DMS 273 treated with DMSO at 0.1 percent for 48 hours (cell line): ENCODE measurements at places on chromosomes 5 and 9.

DNA sequence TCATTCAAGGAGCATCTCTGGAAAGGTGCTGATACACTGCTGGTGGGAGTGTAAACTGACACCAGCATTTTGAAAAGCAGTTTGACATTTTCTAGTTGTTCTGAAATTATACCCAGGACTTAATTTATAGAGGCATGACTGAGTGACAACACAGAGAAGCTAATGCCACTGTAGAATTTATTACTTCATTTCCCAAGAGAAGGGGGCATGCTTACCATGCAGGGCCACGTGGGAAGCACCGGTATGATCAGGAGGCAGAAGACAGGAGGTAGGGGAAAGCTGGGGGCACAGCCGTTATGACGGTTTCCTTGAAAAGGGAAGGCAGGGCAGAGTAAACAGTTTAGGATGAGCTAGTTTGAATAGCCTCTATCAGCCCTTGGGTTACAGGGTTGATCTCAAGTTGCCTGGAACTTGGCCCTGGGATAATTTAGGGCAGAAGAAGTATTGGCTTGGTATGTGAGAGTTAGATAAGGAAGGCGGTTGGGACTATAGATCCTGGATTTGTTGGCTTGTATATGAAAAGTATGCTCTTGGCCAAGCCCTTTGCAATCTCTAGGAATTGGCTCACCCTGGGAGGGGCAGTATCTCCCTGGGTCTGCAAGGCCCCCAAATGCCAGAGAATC lies 305.7 kb downstream of the ENC1 start:
- no peak for DNase-seq

DNA sequence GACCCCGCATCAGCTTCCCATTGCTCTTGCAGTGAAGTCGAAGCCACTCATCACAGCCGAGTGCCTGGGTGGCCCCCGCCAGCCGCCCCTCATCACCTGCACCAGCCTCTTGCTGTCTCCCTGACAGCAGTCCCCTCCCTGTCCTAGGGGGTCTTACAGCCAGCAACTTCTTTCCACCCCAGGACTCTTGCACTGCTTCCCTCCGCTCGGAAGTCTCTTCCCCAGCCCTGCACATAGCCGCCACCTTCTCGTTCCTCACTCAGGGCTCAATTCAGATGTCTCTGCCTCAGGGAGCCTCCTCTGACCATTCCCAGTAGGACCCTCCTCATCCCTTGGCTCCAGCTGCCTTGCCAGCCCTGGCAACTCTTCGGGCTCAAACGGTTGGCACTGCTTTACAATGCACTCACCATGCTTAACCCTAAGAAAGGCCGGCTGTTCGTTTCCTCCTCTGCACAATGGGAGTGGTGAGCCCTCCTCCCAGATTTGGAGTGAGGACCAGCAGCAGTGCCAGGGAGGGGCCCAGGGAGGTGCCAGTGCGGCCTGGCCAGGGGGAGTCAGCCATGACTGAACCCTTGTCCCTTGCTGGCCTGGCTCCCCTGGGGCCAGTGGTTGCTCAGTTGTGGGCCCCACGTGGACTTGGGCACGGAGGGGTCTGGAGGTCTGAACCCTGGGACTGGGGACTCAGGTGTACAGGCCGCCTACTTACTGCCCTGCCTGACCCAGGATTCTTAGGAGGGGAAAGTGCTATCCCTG lies 6.1 kb downstream of the TCF7 start:
- no peak for DNase-seq

GRCh38 chr9:25726871-25727410 lies 48.7 kb upstream of the TUSC1 start:
- no peak for DNase-seq

DNA sequence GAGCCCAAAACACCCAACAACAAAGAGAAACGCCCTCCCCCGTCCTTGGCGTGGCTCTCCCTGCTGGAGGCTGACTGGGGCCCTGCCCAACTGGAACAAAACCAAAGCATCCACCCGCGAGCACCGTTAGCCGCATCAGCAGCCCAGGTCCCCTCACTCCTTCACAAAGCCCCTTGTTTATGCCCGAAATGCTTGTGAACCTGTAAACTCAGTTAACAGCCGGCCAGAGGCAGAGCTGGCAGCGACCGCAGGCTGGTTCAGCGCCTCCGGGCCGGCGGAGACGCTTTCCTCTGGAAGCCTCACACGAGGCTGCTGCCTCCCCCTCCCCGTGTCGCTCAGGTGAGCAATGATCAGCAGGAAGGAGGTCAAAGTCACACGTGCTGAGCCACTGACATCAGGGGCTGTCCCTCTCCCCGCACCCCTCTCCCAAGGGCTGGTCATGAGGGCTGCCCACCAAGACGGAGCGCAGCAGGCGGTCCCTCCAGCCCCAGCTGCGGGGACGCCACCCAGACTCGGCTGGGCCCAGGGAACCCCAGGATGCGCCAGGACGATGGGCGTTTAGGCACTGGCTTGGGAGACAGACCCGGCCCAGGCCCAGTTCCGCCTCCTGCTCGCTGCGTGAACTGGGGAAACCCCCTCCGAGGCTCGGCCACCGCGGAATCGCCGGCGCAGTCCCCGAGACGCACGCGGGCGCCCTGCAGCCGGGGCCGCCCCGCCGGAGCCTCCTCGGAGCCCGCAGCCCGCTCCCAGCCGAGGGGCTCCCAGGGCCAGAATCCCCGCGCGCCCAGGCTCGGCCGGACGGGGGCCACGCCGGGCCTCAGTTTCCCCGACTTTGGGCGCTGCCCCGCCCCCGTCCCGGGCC lies 563 bp downstream of the SNAPC4 start:
- no peak for DNase-seq

DNA sequence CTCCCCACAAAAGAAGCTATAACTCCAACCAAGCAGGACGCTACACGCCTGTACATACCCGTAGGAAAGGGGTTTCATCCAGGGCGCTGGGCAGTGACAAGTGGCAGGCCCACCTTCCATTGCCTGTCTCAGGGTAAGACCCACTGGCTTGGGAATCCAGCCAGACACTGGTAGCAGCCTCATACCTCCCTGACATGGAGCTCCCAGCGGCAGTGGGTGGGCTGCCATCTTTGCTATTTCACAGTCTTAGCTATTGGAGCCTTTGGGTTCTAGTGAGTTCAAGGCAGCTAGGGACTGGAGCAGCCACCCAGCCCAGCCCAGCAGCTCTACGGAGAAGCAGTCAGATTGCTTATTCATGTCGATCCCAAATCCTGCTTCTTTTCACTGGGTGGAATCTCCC lies 3.4 kb upstream of the IFNA10 start:
- DNase-seq: no peak

DNA sequence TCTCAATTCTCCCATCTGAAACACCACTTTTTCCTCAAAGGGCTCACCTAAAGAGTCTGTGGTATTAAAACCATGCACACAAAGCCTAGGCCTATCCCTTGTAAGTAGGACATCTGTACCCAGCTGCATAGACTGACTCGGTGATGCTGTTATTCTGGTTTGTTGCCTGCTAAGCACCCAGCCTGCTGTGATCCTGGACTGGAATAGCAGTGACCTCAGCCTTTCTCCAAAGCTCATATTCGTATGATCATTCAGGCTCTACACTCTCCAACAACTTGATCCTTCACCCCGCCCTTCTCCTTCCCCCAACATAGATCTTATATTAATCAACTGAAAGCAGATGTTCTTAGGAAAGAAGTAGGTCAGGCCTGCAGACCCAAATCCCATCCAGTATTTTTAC lies 81.4 kb upstream of the WWC1 start:
- DNase-seq: no peak

- DNase-seq: no peak
These were observed 54.6 kb upstream of the SYNPO start for GRCh38 chr5:150585781-150586341.

- no peak for DNase-seq
These were observed 9.6 kb upstream of the PTGES2 start for GRCh38 chr9:128136816-128137793.

- DNase-seq: no peak
These were observed 1180.2 kb downstream of the CDH12 start for GRCh38 chr5:21672911-21673310.

GRCh38 chr5:80125962-80126480 lies 90.9 kb downstream of the THBS4 start:
- no peak for DNase-seq

GRCh38 chr5:107553117-107553555 lies 117.6 kb downstream of the EFNA5 start:
- no peak for DNase-seq

DNA sequence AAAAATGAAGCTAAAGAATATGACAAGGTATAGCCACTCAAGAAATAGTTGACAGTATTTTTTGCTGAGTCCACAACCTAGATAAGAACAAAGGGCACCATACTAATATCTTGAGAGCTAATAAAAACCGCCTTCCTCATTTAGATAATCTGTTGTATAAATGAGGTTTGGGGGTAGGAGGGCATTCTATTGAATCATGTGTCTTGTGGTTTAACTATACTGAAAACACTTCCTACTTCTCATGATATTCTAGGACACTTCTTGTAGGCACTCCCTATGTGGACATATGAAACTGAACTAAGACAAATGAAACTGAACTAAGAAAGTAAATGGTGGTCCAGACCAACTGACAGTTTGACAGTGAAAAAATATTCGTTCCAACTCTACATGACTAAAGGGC lies 1268.5 kb upstream of the C9orf72 start:
- DNase-seq: no peak

GRCh38 chr5:96668725-96669124 lies 6.5 kb downstream of the CAST start:
- no peak for DNase-seq

GRCh38 chr9:128254855-128255759 lies 20.7 kb downstream of the GOLGA2 start:
- DNase-seq: no peak

- DNase-seq: no peak
These were observed 26.1 kb downstream of the CHD1 start for GRCh38 chr5:98902733-98903132.

GRCh38 chr9:70887826-70888225 lies 233.6 kb downstream of the TRPM3 start:
- DNase-seq: no peak

- DNase-seq: no peak
These were observed 34.2 kb downstream of the SUSD1 start for GRCh38 chr9:112140936-112141335.
